ENCODE measurements at places on chromosomes 1 and 21.

DNA sequence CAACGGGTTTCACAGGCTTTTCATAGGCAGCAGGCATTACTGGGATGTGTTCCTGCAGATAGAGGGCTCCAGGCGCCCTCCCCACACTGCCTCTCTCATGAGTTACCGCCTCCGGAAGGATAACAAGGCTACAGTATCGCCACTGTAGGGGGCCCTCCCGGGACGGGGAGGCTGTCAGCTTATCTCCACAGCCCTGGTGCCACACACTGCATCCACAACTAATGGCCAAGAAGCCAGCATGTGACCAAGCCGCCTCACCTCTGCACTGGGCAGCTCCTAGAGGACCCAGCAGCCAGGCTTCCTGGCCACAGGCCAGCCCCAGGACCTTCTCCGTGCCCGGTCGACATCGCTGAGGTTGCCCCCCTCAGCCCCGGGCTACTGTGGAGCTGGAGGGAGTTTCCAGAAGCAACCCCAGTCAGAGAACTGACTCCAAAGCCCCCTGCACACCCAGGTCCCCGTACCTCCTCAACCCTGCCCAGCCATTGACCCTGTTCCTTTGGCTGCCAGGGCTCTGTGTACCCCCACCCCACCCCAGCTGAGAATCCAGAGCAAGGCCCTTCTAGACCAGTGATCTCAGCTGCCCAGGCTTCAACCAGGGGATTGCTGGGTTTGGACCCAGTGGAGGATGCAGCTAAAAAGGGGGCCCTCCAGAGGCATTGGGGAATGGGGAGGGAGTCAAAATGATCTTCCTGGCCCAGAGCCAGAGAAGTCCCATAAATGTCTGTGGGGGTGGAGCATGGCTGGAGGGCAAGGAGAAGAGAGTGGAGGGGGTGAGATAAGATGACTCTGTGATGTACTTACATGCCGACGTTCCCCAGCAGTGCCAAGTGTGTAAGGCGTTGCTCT is 45.0 kb downstream of the NEK2 start:
- DNase-seq = no peak

DNA sequence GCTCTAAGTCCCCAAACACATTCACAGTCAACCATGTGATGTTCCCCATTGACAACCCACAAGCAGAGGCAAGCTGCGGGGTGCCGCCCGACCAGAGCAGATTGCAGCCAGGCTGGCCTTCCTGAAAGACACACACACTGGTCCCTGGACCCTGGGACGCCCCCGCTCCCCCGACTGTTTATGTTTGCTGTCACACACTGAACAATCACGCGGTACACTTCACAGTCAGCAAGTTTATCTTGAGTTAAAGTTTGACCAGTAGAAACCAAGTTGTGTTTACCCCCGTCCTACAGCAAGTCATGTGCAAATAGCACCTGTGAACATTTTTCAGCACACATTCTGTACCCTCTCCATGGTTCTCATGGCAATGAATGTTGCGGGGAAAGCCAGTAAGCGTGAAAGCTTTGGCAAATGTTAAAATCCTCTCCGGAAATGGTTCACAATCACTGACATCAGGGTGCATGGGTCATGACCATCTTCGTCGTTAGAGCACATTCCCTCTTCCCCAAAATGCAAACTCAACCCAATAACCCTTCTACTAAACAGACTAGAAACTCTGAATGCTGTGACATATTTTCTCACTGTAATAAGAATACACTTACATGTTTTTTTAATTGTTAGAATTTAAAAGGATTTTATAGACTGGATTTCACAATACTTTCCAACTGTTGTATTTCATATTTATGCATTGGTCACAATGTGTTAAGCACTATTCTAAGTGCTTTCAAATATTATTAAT is 33.3 kb upstream of the IRF2BP2 start:
- DNase-seq = no peak

DNA sequence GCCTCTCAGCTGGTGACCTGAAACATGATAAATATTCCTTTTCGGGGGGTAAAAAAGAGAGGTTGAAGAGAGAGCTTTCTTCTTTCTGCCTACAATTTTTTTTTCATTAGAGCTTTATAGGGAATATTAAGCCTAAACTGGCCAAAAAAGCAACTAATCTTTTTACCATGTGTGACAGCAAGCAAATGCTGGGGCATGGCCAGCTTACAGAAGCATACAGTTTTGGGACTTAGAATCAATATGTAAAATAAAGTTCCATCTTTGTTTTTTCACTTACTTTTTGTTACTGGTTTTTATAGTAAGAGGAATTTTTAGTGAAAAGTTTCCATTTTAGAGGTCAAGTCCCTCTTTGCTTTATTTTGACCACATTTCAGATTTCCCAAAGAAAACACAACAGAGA is 301.2 kb upstream of the DEPDC1 start:
- DNase-seq = no peak

GRCh38 chr1:21617126-21617738 is 51.9 kb downstream of the RAP1GAP start:
- no peak for DNase-seq

GRCh38 chr1:109025694-109026093 is 16.2 kb downstream of the WDR47 start:
- DNase-seq = no peak

GRCh38 chr1:186654741-186655140 is 25.5 kb downstream of the PTGS2 start:
- no peak for DNase-seq

GRCh38 chr21:17370263-17370662 is 142.6 kb upstream of the CXADR start:
- no peak for DNase-seq

- no peak for DNase-seq
Measured at GRCh38 chr1:209704584-209704983, at the start of gene HSD11B1. TSS of gene HSD11B1 (plus strand) at chr1:209704846. CDS start at chr1:209704943, 97 bp downstream.

DNA sequence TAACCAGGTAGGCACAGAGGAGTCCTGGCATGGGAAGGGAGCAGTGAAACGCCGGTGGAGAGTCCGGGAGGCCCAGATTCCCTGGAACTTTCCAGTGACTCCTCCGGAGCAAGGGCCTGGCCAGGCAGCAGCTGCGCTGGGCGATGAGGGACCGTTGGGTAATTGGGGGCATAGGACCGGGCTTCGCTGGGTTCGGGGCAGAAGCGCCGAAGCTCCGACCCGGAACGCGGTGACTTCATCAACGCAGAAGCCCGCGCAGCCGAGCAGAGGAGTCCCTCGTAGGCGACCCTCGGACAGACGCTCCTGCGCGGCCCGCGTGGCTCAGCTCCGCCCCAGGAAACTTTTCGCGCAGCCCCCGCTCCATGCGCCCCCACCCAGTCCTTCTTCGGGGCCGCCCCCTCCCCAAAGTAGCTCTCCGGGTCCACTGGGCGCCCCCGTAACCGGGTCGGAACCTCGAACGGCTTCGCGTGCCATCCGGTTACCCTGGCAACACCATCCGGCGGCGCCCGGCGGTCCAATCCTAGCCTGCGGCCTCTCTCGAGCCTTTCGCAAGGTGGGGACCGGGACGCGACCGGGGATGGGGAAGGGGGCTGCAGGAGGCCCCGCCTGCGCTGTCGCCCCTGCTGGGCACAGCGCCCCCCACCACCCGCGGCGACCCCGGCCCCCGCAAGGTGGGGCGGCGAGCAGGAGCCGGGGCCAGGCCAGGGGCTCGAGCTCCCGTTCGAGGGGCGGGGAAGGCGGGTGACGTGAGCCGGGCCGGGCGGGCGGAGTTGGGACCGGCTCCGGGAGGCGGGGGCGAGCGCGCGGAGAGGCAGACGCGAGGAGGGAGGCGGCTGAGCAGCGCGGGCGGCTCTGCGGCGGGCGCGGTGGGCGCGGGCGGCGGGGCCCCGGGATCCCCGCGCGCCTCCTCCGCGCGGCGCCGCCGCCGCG is at the start of gene AJAP1:
Gene AJAP1, plus strand, starts transcription at position 814 of the 930 bp plus-strand sequence. CDS start 817 bp downstream, outside the sequence.
- DNase-seq = no peak

DNA sequence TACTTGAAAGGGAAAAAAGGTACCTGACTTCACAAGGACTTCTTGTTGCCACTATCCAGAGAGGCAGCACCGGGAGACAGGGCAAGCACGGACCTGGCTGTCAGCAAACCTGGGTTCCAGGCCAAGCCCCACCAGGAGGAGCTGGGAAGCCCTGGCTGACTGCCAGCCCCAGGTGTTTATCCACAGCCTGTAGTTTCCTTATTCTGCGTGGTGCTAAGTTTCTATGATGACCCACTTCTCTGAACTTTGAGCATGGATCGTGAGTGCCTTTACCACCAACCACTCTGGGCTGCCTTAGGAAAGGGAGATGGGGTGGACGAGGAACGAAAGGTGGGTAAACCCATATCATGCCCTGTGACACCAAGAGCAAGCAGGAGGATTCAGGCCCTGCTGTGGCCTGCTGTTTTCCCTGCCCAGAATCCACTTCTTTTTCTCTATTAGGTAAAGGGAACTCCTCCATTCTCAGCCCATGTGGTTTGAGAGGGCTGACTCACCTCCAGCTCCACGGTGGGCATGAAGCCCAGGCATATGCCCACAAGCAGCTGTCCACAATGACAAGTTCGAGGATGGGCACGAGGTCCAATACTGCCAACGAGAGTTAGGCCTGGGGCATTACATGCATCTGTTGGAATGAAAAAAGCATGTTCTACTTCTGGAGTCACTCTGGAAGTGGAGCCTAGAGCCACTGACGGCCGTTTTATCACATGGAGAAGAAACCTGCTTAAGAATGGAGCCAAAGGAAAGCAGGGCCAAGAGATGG is 20.3 kb downstream of the TSPAN2 start:
- DNase-seq = peak; percentile 25

- DNase-seq = no peak
Measured at GRCh38 chr1:162680419-162681121, 48.3 kb downstream of the DDR2 start.
